Fibroblast of skin of scalp (primary cell): ENCODE measurements at places on chromosomes 5 and 9.

DNA sequence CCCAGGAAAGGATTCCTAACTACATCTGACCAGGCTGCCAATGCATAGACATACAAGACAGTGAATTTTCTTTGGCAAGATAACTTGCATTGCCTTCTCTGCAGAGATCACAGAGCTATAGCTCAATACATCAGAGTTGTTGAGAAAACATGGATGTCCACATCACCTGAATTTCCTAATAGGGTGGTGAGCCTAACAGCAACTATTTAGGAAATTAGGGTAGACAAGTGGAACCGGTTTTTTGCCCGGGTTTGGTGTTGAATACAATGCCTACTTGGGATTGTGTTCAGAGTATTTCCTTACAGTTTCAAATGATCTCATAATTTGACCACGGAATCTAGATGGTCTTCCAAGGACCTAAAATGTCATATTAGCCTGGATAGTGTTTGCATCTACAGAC, 262.7 kb downstream of the KIF4B start:
- no peak for DNase-seq

DNA sequence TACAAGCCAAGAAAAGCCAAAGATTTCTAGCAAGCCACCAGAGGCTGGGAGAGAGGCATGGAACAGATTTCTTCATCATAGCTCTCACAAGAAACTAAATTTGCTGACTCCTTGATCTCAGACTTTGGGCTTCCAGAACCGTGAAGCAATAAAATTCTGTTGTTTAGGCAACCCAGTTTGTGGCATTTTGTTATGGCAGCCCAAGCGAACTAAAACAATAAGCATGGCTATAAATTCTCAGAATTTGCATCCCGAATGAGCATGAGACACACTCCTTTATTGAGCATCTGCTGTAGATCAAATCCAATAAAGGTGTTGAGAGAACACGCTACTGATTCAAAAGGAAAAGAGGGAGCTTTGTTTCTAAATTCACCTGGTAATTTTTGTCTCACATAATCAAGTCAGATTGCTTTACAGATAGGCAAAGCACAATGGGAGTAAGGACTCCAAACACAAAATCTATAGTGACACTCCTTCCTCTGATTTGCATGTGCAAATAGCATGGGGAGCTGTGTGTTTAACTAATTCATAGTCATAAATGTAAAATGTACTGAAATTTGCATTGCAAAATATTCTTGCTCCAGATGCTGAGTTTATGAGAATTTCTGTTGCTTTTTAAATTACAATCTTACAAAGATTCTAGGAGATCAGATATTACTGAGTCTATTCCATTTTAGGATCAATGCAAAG, 308.7 kb downstream of the MED10 start:
- no peak for DNase-seq

GRCh38 chr9:116901260-116901659, 214.2 kb downstream of the TRIM32 start:
- DNase-seq = no peak

- DNase-seq = no peak
These were observed 28.0 kb downstream of the OSTF1 start for GRCh38 chr9:75116306-75116705.

DNA sequence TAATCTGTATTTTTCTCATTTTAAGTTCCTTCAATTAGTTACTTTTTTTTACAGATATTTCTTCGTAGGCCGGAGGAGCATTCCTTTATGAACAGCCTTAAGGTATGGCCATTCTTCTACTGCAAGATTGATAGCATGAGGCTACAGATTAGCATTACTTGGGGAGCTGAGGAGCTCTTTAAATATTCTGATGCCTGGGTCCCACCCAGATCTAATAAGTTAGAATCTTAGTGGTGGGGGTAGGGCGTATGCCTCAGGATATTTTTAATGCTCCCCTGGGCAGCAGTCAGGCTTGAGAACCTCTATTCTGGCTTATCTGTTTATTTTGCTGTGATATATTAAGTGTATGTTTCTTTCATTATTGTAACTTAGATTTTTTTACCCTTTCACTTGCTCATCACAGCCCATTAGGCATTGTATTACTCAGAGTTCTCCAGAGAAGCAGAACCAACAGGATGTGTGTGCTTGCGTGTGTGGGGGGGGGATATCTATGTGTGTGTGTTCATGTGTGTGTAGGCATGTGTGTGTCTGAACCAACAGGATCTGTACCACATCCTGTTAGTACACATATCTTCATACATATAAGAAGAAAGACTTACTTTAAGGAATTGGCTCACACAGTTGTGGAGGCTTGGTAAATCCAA, 91.8 kb upstream of the MTAP start:
- DNase-seq = peak; percentile 45

DNA sequence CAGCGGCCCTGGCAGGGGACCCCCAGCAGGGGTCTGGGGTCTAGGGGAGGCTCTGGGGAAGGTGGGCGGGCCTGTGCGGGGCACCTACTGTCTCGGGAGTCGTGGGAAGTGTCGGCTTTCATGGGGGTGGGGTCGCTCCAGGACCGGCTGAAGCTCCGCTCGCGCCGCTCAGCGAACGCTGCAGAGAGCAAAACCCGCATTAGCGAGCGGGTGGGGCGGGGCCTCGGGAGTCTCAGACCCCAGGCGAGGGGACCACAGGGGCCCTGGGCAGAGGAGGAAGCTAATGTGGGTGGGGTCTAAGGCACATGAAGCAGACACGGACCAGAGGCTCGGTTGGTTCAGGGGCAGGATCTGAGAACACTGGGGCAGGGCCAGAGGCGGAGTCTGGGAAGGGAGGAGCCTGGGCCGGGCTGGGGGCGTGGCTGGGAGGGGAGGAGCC, 5.5 kb downstream of the NSMF start:
- peak; percentile 79 for DNase-seq

- peak; percentile 14 for DNase-seq
These were observed 822 bp downstream of the DENND4C start for GRCh38 chr9:19231126-19231903.

DNA sequence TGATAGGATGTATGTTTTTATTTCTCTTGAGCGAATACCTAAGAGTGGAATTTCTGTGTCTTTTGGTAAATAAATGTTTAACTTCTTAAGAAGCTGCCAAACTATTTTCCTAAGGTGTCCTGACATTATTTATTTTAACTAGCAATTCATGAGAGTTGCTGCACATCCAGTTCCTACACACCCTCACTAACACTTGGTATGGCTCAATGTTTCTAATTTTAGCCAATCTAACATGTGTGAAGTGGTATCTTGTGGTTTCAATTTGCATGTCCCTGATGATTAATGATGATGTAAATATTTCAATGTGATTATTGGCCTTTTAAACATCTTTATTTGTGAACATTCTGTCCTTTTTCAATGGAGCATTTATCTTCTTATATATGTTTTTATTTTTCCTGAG, 2095.5 kb upstream of the C9orf72 start:
- DNase-seq = peak; percentile 22

DNA sequence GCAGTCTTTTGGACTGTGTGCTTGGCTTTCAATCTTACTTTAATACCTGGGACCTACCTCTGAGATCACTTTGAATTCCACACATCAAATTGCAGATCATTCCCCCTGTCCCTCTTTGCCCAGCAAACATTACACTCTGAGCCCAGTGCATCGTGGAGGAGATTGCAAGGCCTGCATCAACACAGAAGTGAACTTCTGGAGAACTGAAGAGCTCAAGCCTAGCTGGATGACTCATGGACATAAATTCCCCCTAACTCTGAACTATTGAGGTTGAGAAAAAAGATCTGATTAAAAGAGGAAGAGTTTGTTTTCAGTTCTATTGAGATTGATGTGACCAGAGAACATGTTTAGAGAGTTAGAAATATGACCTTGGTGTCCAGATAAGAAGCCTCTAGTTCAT, 316.0 kb upstream of the DMAC1 start:
- DNase-seq = no peak

- DNase-seq = no peak
These were observed 2.2 kb upstream of the GARIN3 start for GRCh38 chr5:157168286-157168685.

- DNase-seq = peak; percentile 82
These were observed 143.0 kb upstream of the ADRA1B start for GRCh38 chr5:159773062-159773924.

DNA sequence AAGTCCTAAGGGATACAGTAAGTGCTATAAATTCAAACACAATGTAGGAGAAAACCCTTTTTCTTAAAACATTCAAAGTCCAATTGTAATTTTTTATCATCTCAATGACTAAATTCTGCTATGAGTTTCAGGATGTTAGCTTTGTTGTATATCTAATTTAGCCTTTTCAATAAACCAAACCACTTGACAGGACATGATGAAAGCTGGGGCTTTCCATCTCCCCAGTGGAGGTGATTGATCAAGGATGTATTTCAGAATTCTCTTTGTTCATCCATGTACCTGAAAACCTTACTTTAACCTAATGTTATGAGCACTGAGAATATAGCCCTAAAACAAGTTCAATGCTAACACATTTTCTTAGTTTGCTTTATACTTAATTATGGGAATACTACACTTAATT, 639.0 kb upstream of the ITGA1 start:
- no peak for DNase-seq

- no peak for DNase-seq
These were observed 251.5 kb downstream of the COX7C start for GRCh38 chr5:86869268-86869667.
